ENCODE measurements at places on chromosomes 5 and 9. TPM values are rescaled to one million over a fixed set of nuclear protein-coding genes. Genes with fewer than 3 reads are reported as not detected.
A peak's percentile ranks its signal among the peaks of the same experiment; 100 is the strongest.

DNA sequence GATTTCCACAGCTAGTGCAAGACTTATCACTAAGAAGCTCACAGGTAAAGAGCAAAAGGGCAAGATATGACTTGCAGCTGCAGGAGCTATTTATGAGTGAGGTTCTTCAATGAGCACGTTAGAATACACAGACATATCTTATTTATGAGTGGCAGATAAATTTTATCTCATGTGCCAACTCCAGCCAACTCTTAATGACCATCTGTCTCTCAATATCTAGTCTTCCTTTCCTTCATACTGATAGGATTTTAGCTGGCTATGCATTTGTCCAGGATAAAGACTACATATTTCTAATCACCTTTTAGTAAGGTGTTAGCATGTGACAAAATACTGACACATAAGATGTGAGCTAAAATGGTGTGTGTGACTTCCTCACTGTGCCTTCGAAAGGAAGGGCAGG is 304.5 kb downstream of the TRPM3 start:
- H3K27ac ChIP-seq = no peak overlapping the region
- no peaks in the 10 kb centered on the region for H3K36me3 ChIP-seq
- no peak overlapping the region for H3K4me3 ChIP-seq
- no peaks in the 10 kb centered on the region for H3K27me3 ChIP-seq

Gene GTF2H2
- total RNA-seq = 8.8 TPM

- no peaks in the 10 kb centered on the region for H3K27me3 ChIP-seq
- no peaks in the 10 kb centered on the region for H3K4me1 ChIP-seq
- no peak overlapping the region for H3K4me3 ChIP-seq
Measured at GRCh38 chr5:169805937-169806700, 169.0 kb downstream of the DOCK2 start.

Gene MEIKIN
- not detected for total RNA-seq

GRCh38 chr9:22142671-22143070 is 133.6 kb upstream of the CDKN2B start:
- no peak overlapping the region for H3K27ac ChIP-seq
- DNase-seq = no peak
- no peaks in the 10 kb centered on the region for H3K4me1 ChIP-seq
- no peaks in the 10 kb centered on the region for H3K27me3 ChIP-seq
- H3K4me3 ChIP-seq = no peak overlapping the region

GRCh38 chr9:119078015-119078414 is 291.2 kb downstream of the BRINP1 start:
- DNase-seq = no peak
- no peaks in the 10 kb centered on the region for H3K4me1 ChIP-seq
- H3K27ac ChIP-seq = no peak overlapping the region
- H3K36me3 ChIP-seq = no peaks in the 10 kb centered on the region

DNA sequence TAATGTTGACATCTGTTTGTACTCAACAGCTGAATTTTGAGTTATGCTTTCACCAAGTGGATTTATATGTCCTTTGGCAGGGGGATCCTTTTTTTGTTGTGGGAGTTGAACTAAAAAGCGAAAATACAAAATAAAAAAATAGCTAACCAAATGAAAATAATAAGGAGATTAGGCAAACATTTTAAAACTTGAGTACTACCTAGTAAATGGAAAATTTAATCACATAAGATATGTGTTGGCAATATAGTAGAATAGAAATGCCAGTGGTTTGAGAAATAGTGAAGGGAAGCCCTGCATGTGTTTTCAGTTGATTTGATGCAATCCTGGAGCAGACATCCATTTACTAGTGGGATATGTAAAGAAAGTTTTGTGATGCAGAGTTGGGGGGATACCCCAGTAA is 98.0 kb downstream of the RASGRF2 start:
- H3K4me1 ChIP-seq = no peaks in the 10 kb centered on the region
- no peak overlapping the region for H3K4me3 ChIP-seq
- no peaks in the 10 kb centered on the region for H3K27me3 ChIP-seq

DNA sequence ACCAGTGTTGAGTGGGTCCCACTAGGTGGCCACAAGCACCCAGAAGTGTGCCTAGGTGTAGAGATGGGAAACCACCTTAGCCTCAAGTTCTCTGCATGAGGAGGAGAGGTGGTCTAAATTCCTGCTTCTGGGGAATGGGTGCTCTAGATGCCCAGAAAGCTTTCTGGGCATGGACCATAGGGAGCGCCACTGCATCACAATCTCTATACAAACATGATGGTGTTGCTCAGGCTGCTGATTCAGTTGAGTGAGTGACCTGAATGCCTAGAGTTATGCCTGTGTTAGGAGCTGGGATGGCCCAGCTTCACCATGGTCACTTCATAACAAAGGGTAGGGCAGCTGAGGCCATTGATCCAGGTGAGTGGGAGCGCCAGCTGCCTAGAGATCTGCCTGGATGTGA is 667.9 kb upstream of the ARRDC3 start:
- H3K4me1 ChIP-seq = no peaks in the 10 kb centered on the region
- DNase-seq = no peak
- H3K4me3 ChIP-seq = no peak overlapping the region
- H3K27ac ChIP-seq = no peak overlapping the region

- H3K27ac ChIP-seq = no peak overlapping the region
- H3K4me1 ChIP-seq = no peaks in the 10 kb centered on the region
- H3K36me3 ChIP-seq = no peaks in the 10 kb centered on the region
- no peak overlapping the region for H3K4me3 ChIP-seq
Measured at GRCh38 chr5:180205916-180206315, 3.1 kb downstream of the RASGEF1C start.

Gene GADD45G
- total RNA-seq = 294 TPM

Gene PCDHA10
- total RNA-seq = 0.55 TPM

DNA sequence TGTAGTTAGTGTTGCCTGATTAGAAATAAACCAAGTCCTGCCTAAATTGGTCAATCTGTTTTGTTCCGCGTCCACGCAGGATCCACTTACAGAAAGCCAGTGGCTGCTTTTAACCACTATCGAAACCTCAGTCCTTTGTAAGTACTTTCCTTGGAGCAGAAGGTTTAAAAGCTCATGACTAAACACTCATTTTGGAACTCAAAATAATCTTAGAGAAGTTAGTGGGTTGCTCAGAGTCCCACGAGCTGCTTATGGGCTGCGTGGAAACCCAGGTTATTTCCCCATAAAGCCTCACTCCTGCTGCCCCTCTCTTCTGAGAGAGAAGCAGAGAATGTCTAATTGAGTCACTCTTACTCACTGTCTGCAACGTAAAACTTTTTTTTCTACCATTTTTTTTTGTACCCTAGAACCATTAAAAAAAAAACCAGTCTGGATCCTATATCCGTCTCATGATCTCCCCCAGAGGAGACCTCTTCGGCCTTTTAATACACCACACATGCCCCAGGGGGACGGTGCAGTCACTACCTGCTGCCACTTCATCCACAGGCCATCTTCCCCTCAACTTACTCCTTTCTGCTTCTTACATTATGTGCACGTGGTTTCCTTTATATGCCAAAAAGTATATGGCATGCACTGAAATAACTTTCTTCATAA is 7.6 kb downstream of the BASP1 start:
- no peak overlapping the region for H3K27ac ChIP-seq
- no peaks in the 10 kb centered on the region for H3K36me3 ChIP-seq
- H3K4me3 ChIP-seq = no peak overlapping the region
- no peaks in the 10 kb centered on the region for H3K27me3 ChIP-seq

Gene SLC46A2
- 0.43 TPM for total RNA-seq

GRCh38 chr5:134403951-134404350 is 7.7 kb downstream of the CDKN2AIPNL start:
- H3K4me3 ChIP-seq = no peak overlapping the region
- H3K36me3 ChIP-seq = peaks cover 13% of the 10 kb centered on the region
- no peak for DNase-seq

Gene TARS1
- 45.8 TPM for total RNA-seq

Gene IL33
- 24.4 TPM for total RNA-seq

DNA sequence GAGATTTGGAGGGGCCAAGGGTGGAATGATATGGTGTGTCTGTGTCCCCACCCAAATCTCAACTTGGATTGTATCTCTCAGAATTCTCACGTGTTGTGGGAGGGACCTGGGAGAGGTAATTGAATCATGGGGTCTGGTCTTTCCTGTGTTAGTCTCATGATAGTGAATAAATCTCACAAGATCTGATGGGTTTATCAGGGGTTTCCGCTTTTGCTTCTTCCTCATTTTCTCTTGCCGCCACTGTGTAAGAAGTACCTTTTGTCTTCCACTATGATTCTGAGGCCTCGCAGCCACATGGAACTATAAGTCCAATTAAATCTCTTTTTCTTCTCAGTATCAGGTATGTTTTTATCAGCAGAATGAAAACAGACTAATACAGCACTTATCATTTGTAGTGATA is 29.5 kb upstream of the SPIN1 start:
- no peaks in the 10 kb centered on the region for H3K27me3 ChIP-seq
- no peak for DNase-seq
- no peaks in the 10 kb centered on the region for H3K4me1 ChIP-seq
- H3K36me3 ChIP-seq = no peaks in the 10 kb centered on the region
- H3K4me3 ChIP-seq = no peak overlapping the region
- no peak overlapping the region for H3K27ac ChIP-seq

GRCh38 chr9:24218656-24219055 is 327.0 kb downstream of the IZUMO3 start:
- no peaks in the 10 kb centered on the region for H3K27me3 ChIP-seq
- no peak overlapping the region for H3K4me3 ChIP-seq
- H3K27ac ChIP-seq = no peak overlapping the region
- H3K4me1 ChIP-seq = no peaks in the 10 kb centered on the region
- H3K36me3 ChIP-seq = no peaks in the 10 kb centered on the region

GRCh38 chr5:43039471-43040286 is 440 bp downstream of the ANXA2R start:
- H3K36me3 ChIP-seq = no peaks in the 10 kb centered on the region
- no peaks in the 10 kb centered on the region for H3K27me3 ChIP-seq
- DNase-seq = peak; percentile 82
- H3K27ac ChIP-seq = peak overlapping the region; percentile 89
- H3K4me3 ChIP-seq = peak overlapping the region; percentile 27

- DNase-seq = no peak
- H3K4me1 ChIP-seq = peaks cover 6% of the 10 kb centered on the region
- no peaks in the 10 kb centered on the region for H3K36me3 ChIP-seq
- H3K27me3 ChIP-seq = no peaks in the 10 kb centered on the region
- no peak overlapping the region for H3K27ac ChIP-seq
Measured at GRCh38 chr9:37293664-37294524, 128.6 kb upstream of the GRHPR start.

- H3K36me3 ChIP-seq = no peaks in the 10 kb centered on the region
- no peak overlapping the region for H3K4me3 ChIP-seq
- no peaks in the 10 kb centered on the region for H3K27me3 ChIP-seq
- H3K4me1 ChIP-seq = no peaks in the 10 kb centered on the region
- no peak for DNase-seq
Measured at GRCh38 chr9:84655447-84655846, 14.1 kb upstream of the NTRK2 start.

DNA sequence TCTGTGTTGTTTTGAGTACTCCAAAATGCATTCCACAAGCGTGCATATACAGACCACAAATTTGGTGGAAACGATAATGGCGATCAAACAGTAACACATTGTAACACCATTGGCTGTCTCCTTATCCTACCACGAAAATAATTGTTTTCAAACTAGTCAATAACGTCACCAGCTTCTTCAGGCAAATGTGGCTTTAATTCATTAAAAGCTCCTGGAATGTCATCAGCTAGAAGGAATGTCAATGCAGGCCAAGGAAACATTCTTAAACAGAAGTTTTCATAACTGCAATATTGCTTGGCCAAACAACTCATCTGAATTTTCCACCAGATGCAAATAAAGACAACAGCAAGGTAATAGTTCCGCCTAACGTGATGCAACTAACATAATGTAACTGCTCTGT is 71.6 kb upstream of the XPA start:
- no peaks in the 10 kb centered on the region for H3K4me1 ChIP-seq
- no peak overlapping the region for H3K4me3 ChIP-seq
- H3K27me3 ChIP-seq = no peaks in the 10 kb centered on the region
- no peak for DNase-seq
- no peaks in the 10 kb centered on the region for H3K36me3 ChIP-seq

Gene PLPP7
- 216 TPM for total RNA-seq

Gene CCIN
- not detected for total RNA-seq

Gene TMEM8B
- 10.3 TPM for total RNA-seq

Gene MYOZ3
- total RNA-seq = 2.0 TPM

Gene SRA1
- 27.9 TPM for total RNA-seq

Gene CCDC180
- total RNA-seq = 0.96 TPM

GRCh38 chr5:147417135-147417813 is 92.6 kb downstream of the DPYSL3 start:
- no peaks in the 10 kb centered on the region for H3K27me3 ChIP-seq
- peak; percentile 84 for DNase-seq
- H3K36me3 ChIP-seq = peaks cover 41% of the 10 kb centered on the region
- no peak overlapping the region for H3K4me3 ChIP-seq

DNA sequence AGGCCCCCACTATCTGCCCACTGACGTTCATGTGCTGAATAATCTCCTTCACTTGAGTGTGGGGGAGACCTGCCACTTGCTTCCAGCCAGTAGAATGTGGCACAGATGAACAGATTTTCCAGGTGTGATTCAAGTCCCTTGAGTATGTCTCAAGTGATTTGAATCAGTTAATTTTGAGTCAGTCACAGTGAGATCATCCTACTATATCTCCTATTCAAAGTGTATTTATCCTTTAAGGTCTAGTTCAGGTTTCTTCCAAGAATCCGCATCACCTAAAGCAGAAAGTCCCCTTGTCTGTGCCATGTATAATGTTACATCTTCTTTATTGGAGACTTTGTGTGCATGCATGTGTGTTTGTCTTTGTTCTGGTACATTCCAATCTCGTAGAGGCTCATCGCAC is 208.3 kb upstream of the DAB2 start:
- H3K4me1 ChIP-seq = no peaks in the 10 kb centered on the region
- no peak overlapping the region for H3K4me3 ChIP-seq
- no peak for DNase-seq
- no peaks in the 10 kb centered on the region for H3K27me3 ChIP-seq

- no peaks in the 10 kb centered on the region for H3K36me3 ChIP-seq
- no peak for DNase-seq
- no peak overlapping the region for H3K4me3 ChIP-seq
- H3K27ac ChIP-seq = no peak overlapping the region
- no peaks in the 10 kb centered on the region for H3K4me1 ChIP-seq
Measured at GRCh38 chr9:35236692-35237091, 74.9 kb downstream of the UNC13B start.

- H3K27ac ChIP-seq = no peak overlapping the region
- no peak for DNase-seq
- H3K27me3 ChIP-seq = peaks cover 16% of the 10 kb centered on the region
- H3K4me1 ChIP-seq = peaks cover 7% of the 10 kb centered on the region
- H3K4me3 ChIP-seq = no peak overlapping the region
Measured at GRCh38 chr9:6641961-6642360, 3.6 kb downstream of the GLDC start.

DNA sequence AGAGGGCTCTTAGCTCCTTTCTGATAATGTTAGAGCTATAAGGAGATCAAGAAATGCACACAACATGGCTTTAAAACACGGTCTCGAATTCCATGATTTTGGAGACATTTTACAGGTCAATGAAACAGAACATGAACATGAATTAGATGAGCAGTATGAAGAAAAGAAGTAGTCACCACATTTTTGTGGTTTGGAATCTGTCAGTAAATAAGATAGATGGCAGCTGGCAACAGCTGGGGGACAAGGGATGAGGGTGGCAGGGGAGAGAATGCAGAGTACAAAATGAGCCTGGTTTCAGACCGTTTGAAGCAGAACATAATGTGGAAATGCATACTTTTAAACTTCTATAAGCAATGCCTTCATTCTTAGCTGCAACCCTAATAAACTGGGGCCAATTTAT is 107.1 kb downstream of the OXCT1 start:
- H3K27ac ChIP-seq = no peak overlapping the region
- H3K36me3 ChIP-seq = peaks cover 3% of the 10 kb centered on the region
- DNase-seq = no peak
- H3K4me3 ChIP-seq = no peak overlapping the region

Gene PCDH12
- 7.6 TPM for total RNA-seq

GRCh38 chr5:110853267-110853666 is 114.5 kb downstream of the SLC25A46 start:
- no peaks in the 10 kb centered on the region for H3K27me3 ChIP-seq
- H3K27ac ChIP-seq = no peak overlapping the region
- H3K4me3 ChIP-seq = no peak overlapping the region
- H3K36me3 ChIP-seq = no peaks in the 10 kb centered on the region
- no peak for DNase-seq
